OCI-LY7 (cell line): ENCODE measurements at places on chromosomes 12 and 14.

DNA sequence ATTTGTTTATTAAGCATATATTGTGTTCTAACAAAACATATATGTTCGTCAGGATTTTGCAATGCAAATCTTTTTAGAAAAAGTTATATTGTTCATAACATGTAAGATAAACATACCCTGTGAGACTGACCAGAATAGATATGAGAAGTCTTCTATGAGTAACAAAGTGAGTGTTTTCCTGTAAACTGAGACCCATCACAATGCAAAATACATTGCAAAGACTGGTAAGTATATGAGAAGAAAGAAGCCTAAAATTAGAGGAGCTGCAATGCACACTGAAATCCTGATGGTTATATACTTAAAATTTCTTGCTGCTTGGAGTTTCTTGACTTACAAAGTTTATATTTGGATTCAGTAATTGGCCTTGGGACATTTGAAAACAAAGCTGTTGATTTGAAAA, 6.0 kb downstream of the HMGA2 start:
- DNase-seq, result no peak

DNA sequence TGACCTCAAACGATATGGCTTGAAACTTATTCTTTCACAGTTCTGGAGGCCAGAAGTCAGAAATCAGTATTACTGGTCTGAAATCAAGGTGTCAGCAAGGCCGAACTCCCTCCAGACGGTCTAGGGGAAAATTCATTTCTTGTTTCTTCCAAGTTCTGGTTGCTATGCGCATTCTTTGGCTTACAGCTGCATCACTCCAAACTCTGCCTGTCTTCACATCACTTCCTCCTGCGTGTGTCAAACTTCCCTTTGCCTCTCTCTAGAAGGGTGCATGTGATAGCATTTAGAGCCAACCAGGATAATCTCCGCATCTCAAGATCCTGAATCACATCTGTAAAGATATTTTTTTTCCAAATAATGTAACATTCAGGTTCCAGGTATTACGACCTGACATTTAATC, 62.8 kb downstream of the DENND5B start:
- DNase-seq, result no peak

DNA sequence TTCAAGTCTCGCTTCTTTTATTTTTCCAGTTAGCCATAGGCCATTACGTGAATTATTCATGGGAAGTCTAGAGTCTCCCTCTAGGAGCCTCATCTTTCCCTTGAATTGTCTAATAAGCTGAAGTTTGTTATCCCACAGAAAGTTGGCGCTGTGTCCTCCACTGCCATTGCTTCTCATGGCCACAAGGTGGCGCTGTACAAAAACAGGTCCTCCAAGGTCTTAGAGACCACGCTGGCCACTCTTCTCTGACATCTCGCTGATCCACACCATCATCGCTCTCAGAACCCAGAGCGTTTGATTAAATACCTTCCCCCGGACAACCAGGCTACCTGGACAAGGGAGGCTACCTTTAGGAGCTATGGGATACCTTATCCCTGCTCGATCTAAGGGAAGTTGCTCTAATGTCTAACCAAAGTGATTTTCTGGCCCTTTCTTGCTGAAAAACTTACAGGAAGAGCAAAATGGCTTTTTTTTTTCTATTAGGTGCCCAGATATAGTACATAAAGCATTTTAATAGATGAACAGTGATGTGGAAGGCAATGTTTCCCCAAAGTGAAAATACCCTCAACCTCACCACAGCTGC, 110.0 kb downstream of the CCDC60 start:
- peak; percentile 57 for DNase-seq

GRCh38 chr14:34676516-34677211, 37.7 kb downstream of the CFL2 start:
- DNase-seq, result no peak

GRCh38 chr12:111066744-111067437, 146.5 kb upstream of the MYL2 start:
- peak; percentile 42 for DNase-seq

GRCh38 chr12:122669397-122670070, 33.6 kb downstream of the HCAR2 start:
- DNase-seq, result no peak

GRCh38 chr14:80447392-80447791, 236.1 kb upstream of the DIO2 start:
- DNase-seq, result no peak

- DNase-seq, result no peak
Observed at GRCh38 chr14:39763402-39763890, 331.2 kb upstream of the FBXO33 start.

- DNase-seq, result no peak
Observed at GRCh38 chr14:104892531-104893434, 27.7 kb downstream of the CEP170B start.

DNA sequence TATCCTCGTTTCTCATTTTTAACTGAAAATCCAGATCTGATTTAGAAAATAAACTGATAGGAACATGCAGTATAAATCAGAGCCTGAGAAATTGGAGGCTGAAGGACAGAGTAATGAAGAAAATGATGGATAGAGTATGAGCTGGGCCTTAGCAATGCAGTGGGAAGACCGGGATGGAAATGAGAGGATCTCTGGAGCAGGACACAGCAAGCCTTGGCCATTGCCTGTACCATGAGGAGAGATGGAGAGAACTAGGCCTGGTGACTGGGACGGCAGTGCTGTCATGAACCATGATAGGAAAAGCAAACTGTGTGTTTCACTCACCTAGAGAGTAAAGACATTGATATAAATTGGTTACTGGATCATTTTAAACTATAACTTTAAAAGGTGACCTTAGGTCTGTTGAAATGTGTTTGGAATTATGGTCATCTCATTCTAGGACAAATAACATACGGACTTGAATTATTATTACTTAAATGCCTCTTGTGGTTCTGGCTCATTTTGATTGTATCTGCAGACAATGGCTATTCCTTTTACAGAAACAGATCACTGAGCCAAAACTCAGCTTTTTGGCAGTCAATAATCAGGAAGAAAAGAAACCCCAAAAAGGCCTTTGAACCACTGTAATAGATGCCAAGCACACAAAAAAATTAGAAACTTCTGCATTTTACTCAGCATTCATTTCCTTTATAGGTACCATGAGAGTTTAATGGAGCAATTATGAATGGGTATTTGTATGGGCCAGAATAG, 251.9 kb upstream of the PRKD1 start:
- no peak for DNase-seq

DNA sequence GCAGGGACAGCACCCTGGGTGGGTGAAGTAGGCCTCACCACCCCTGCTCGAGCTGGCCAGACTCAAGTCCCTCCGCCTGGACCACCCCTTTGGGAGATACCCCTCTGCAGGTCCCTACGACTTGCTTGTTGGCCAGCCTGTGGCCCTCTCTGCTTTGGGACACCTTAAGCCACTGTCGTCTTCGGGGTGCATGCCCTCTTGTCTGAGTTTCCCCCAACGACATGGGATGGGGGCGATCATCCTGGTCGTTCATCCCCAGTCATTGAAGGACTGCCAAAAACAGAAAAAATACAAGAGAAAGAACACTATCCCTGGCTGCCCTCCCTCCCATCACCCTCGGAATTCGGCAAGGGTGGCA, 151.1 kb downstream of the DPF3 start:
- DNase-seq, result no peak

GRCh38 chr12:67524861-67525616, 123.5 kb upstream of the DYRK2 start:
- no peak for DNase-seq

DNA sequence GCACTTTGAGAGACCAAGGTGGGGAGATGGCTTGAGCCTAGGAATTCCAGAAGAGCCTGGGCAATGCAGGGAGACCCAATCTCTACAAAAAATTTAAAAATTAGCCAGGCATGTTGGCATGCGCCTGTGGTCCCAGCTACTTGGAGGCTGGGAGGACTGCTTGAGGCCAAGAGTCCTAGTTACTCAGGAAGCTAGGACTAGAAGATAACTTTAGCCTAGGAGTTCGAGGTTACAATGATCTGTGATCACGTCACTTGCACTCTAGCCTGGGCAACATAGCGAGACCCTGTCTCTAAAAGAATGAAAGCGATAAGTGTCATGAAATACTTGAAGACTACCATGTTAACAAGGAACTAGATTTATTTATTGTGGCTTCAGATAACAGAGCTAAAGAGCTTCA, 3.5 kb downstream of the ATF7 start:
- no peak for DNase-seq

GRCh38 chr14:36505181-36505815, 14.7 kb downstream of the NKX2-1 start:
- DNase-seq, result no peak

DNA sequence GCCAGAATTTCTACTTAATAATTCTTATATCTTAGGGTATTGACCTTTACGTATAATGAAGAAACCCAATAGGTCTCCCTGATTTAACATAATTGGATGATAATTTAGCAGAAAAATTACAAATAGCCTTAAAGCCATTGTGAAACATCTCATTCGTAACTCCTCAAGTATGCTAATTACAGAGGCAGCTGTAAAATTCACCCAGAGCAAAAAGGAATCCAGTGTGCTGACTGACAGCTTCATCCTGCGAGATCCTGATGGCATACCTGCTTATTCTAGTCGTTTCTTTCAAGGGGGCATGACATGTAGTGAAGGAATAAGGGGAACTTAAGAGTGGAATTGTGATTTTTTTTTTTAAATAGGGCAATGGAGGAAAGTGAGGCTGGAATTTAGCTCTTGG, 291.5 kb downstream of the FUT8 start:
- no peak for DNase-seq

DNA sequence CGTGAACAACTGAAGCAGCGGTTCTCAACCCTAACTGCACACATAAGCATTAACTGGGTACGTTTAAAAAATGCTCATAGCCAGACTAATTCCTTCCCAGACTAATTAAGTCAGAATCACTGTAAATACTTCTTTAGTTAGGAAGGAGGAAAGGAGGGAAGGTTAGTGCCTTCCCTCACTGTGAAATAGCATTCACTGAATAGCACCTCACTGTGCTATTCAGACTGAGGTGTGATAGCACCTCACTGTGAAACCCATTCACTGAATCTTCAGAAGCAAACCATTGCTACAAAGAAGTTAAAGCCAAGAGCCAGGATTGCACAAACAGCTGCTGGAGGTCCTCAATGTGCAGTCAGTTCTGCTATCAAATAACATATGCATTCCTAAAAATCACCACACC, 58.8 kb downstream of the RTN1 start:
- DNase-seq, result no peak

GRCh38 chr12:48815126-48816110, 2.9 kb upstream of the CACNB3 start:
- DNase-seq, result peak; percentile 53

GRCh38 chr14:105411017-105411941, 8.3 kb upstream of the MTA1 start:
- no peak for DNase-seq

DNA sequence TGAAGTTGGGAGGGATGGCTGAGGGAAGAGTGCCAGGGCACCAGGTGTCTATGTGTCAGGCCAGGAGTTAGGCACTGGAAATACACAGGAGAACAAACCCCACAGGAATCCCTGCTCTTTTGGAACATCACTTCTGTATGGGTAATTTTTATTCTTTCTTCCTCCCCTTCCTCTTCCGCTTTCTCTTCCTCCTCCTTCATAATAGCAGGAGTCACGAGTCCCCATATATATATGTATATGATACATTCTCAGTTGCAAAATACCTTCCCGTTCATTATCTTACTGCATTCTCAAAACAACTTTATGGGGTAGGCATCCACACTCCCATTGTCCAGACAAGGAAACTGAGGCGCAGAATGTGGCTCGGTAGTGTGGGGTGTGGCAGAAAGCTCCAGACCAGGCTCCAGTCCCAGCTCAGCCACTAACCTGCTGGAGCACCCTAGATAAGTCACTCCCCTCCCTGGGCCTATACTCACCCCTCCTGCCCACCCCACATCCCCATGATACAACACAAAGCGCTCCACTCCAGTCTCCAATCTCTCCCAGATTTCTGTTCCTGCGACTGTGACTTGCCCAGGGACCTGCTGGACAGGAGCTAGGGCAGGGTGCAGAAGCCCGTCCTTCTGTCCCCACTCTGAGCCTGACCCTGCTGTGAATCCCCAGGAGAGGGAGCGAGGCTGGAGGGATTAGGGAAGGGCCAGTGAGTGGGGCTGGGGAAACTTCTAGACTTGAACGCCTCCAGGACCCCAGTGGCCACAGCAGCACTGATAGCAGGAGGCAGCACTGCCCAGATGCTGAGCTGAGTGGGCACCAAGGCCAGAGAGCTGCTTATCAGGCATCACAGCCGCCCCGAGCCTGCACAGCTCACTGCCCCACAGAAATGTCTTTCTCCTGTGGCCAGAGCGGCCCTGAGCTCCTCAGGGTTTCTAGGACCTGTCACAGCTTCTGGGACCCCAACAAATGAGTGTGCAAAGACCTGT, 1.4 kb upstream of the AQP2 start:
- no peak for DNase-seq
